Astrocyte of the hippocampus (primary cell): ENCODE measurements at places on chromosomes 5 and 9.

- no peak for DNase-seq
Observed at GRCh38 chr9:70061776-70062175, 18.1 kb downstream of the MAMDC2 start.

DNA sequence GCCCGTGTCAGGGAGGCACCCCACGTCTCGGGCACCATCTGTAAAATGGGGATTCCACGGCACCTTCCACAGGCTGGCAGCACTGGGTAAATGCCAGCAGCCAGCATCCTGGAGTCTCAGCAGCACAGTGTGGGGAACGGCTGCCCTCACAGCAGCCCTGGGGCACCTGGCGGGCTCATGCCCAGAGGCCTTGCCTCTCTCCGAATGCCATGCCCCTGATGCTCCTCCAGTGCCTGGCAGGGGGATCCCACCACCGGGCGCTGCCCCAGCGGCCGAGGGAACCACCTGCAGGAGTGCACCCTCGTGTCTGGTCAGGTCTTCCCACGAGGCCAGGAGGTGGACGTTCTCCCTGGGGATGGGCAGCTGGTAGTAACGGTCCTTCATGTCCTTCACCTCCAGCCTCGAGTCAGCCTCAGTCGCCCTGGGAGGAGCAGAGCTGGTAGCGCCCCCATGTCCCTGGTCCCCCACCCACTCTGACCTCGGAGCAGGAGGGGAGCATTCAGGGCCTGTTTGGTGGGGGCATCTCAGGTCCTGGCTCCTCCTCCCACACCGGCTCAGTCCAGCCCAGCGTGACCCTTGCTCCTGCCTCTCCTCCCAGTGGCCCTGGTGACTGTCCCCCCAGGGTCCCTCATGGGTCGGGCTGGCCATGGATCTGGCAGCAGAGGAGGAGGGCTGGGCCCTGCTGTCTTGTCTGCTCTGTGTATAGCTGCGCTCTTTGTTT, 49.9 kb upstream of the NRARP start:
- no peak for DNase-seq

DNA sequence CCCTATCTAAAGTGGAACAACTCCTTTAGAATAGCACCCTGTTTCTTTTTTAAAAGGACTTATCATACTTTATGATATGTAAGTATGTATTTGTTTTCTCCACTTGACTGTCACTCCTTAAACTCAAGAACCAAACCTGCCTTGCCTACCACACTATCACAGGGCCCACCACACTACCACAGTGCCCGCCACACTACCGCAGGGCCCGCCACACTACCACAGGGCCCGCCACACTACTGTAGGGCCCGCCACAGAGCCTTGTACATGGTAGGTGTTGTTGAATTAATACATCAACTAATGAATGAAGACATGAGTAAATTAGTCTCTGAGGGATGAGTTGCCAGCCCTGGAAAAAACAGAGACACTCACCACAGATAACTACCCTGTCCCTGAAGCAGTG, 18.0 kb downstream of the SLC31A2 start:
- no peak for DNase-seq

- DNase-seq, result no peak
Observed at GRCh38 chr9:11676821-11677220, 1016.4 kb upstream of the TYRP1 start.

GRCh38 chr5:59732301-59732700, 161.2 kb downstream of the PDE4D start:
- no peak for DNase-seq

DNA sequence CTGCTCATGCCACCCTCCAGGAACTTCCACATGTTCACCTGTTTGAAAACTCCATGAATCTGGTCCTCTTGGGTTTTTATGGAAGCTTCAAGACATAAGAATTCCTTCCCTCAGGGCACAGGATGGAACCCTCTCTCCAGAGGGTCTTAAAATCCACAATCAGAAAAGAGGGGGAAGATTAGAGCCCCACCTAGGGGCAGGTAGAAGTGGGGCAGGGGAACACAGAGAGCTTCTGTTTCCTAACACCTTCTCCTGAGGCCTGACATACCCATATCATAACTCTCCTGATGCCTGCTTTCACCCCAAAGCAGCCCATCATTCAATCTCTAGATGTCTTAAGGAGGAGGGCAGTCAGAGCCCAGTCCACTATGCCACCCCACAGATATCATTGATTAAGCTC, 1087.7 kb upstream of the ARRDC3 start:
- no peak for DNase-seq

DNA sequence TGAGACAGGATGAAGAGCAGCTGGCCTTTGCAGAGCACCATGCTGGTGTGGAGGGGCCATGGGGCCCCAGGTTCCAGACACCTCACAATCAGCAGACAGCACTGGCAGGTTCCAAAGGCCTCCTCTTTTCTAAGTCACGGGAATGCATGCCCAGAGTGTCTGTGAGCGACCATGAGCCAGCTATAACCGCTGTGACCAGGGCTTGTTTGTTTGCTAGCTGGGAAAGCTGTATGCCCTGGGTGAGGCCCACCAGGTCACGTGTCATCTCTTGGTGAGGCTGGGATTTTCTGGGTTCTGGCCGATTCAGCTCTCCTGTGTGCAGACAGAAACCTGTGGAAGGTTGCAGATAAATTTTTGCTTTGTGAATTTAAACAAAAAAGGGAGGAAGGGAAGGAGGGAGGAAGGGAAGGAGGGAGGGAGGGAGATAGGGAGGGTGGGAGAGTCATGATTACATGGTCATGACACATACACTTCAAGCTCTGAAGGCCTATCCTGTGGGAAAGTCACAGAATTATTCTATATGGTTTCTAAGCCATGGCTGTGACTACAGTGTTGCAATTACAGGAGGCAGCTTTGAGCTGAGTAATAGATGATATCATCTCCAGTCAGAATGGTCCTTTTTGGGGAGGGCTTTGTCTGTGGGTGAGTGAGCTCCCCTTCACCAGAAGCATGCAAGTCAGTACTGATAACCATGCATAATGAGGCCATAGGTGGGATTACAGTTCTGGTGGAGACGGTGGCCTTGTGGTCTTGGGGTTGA, 37.2 kb downstream of the PAPPA start:
- peak; percentile 20 for DNase-seq

DNA sequence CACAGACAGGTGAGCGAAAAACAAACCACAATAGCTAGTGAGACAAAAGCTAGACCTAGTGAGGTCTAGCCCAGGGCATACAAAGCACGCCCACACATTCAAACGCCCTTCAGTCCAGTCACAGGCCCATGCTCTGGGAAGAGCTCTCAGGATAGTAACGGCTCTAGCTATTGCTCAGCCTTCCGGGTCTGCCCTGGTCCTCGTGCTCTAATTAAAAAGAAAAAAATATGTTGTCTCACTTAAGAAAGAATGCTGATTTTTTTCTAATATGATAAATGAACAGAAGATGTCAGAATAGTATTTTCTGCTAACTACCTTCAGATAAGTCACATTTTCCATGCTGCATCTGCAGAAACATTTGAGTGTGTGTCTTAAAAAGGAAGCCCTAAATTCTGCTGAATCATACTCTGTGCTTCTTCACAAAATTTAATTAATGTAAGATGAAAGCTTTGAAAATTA, 94.5 kb downstream of the PLPP1 start:
- DNase-seq, result peak; percentile 57

- no peak for DNase-seq
Observed at GRCh38 chr9:135516132-135516860, 4.9 kb upstream of the LCN1 start.

DNA sequence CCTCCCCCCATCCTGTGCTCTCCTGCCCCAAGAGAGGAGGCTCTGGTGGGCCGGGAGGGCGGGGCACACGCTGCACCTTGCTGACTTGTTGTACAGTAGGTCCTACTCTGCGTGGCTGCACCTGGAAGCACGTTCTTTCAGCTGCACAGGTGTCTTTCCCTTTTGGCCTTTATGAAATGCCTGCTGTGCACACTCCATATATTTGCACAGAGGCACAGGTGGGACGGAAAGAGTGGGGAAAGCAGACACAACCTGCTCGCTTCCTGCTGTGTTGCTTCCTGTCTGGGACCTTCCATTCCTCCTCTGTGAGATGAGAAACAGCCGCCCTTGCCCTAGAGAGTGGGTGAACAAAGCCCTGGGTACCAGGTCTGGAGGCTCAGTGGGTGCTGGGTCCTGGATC, 4.8 kb downstream of the USP20 start:
- no peak for DNase-seq

- DNase-seq, result peak; percentile 56
Observed at GRCh38 chr9:95206143-95206542, 111.4 kb downstream of the FANCC start.

GRCh38 chr5:111238431-111239225, 14.4 kb downstream of the CAMK4 start:
- no peak for DNase-seq

DNA sequence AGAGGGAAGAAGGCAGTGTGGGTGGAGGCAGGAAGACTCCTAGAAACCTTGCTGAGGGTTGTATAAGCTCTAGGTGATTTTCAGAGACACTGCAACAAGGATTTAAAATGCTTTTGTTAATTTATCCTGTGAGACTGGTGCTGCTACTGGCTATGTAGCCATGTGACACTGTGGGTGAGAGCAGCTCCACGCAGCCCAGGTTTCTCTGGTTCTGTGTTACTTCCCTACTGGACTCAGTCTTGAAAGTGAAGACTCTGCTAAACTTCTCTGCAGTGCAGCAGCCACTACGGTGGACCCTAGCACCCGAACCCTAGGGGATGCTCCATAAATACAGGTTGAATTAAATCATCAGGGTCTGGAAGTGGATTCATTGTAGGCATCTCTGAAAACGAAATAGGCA, 25.8 kb upstream of the EFNA5 start:
- no peak for DNase-seq

DNA sequence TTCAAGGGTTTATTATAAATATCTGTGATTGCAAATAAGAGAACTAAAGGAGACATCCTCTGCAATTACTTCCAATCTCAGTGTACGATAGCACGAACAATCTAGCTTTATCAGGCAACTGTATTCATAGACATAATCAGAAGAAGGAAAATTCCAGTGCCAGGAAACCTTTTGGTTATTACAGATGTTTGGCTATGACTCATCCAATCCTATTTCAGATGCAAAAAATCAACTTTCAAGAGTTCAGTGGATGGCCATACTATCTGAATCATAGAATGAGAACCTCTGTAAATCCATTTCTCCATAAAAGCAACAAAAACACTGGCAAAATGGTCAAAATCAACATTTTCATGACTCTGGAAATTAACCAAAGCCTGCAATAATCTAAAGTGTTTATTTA, 37.9 kb downstream of the GAS1 start:
- no peak for DNase-seq

DNA sequence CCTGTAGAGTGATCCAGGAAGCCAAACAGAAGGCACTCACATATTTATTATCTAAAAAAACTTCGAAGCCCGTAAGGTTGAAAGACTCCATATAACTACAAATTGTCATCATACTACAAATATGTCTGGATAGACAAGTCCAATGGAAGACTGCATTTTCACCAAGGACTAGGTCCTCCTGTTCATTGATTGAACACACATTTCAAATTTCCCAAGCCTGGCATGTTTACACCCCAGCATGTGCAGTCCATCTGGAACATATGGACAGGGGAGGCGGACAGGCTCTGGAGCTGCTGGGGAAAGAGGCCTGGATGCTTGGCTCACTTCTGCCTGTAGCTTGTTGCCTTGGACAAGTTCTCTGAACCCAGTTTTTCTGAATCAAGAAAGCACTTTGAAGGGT, 378.7 kb downstream of the ENC1 start:
- DNase-seq, result no peak

GRCh38 chr9:104589626-104590025, 9.6 kb downstream of the OR13C5 start:
- DNase-seq, result no peak

GRCh38 chr9:91196103-91196950, 165.4 kb downstream of the AUH start:
- DNase-seq, result no peak

GRCh38 chr9:117643288-117643654, 60.9 kb upstream of the TLR4 start:
- DNase-seq, result no peak

DNA sequence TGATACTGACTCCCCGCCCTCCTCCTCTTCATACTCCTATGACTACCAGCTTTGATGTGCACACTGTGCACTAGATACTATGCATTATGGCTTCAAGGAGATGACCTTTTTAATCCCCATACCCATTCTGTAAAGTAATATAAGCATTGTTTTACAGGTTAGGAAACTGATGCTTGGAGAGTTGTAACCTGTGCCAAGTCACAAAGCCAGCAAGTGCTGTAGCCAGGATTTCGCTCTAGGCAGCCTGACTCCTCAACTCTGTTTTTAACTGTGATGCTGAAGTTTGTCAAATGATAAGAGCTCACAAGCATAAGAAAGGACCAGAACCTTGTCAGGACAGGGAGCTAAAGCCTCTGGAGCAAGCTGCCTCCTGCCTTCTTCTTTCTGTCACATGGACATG, 461.3 kb downstream of the TMEM232 start:
- no peak for DNase-seq

- peak; percentile 68 for DNase-seq
Observed at GRCh38 chr9:98550206-98550820, 158.4 kb downstream of the GABBR2 start.

GRCh38 chr5:156128026-156128425, 198.9 kb upstream of the SGCD start:
- no peak for DNase-seq

GRCh38 chr5:160961761-160962160, 109.8 kb upstream of the ATP10B start:
- no peak for DNase-seq

DNA sequence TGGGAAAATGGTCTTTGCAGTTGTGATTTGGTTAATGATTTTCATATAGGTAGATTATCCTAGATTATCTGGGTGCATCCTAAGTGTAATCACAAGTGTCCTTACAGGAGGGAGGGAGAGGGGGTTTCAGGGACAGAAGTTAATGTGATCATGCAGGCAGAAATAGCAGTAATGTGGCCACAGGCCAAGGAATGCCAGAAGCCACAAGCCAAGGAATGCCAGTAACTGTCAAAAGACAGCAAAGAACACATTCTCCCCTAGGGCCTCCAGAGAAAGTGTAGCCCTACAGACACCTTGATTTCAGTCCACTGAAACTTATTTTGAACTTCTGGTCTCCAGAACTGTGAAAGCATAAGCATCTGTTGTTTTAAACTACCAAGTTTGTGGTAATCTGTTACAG, 2074.5 kb downstream of the MAT2B start:
- peak; percentile 88 for DNase-seq

DNA sequence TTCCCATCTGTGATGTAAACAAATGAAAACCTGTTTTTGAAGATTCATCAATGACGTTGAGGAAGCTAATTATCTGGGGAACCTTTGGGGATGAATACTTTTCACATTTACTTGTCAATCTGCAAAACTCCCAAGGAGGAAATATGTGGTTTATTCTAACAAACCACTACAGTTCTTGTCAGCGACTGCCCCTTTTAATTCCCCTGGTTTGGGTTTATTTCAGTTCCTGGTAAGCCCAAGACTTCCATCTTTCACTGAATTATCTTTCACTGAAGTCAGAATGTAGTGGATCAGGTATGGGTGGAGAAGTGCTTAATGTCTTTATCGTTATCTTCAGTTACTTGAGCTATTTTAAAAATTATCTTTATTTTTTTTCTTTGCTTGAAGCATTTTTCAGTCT, 40.2 kb downstream of the TLR4 start:
- no peak for DNase-seq

GRCh38 chr5:112018846-112019245, 261.9 kb upstream of the NREP start:
- no peak for DNase-seq

GRCh38 chr5:66669086-66669861, 73.1 kb downstream of the MAST4 start:
- no peak for DNase-seq
